HuH-7.5 (cell line): ENCODE measurements at places on chromosomes 5 and 9.

DNA sequence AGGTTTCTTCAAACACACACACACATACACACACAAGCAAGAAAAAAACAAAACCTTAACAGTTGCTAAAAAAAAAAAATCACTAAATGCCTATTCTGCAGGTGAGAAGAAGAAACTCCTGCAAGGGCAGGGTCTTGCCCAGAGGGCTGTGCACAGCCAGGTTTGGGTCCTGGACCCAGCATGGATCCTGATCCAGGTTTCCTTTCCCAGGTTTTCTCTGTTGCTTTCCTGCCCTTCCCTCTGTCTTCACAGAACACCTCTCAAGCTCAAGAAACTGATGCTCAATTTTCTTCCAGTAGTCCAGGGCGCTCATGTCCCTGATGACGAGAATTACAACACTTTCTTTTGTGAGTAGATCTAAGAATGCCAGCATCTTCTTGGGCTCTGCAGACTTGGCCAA is 136.6 kb downstream of the PAX5 start:
- no peak for DNase-seq

DNA sequence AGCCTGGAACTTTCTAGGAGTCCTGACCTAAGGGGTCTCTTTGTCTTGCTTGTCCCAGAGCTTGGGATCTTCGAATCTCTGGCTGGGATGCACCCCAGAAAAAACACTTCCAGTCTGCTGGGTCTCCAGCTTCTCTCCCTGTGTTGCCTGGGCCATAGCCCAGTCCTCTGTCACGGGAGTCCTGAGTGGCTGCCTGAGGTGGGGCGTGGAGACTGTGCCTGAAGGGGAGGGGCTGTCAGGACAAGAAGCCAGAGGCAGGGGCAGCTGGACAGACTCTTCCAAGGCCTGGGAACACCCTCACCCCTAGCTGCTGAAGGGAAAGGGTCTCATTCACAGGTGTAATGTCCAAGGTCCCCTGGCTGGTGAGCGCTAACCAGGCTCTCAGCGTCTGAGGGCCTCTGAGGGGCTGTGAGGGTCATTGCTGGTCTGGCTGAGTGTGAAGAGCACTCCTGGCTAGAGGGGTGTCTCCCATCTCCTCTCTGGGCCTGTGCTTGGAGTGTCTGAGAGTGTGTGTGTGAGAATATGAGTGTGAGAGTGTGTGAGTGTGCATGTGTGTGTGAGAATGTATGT is 20.4 kb upstream of the COL27A1 start:
- no peak for DNase-seq

DNA sequence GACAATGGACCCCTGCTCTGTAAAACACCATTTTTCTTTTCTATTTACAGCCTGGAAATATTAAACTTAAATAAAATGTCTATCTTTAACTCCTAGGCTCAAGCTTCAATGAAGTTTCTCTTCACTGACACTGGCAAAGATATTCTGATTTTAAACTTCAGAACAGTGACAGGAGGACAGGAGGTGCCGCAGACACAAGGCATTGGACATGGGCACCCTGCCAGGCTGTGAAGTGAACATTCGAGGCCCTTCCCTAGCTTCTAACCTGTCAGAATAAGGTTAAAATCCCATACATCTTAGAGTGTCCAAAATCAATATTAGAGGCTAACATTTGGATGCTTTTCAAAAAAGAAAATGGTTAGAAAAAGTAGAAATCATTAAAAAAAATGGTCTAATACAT is 9.2 kb downstream of the SEMA5A start:
- DNase-seq = no peak

DNA sequence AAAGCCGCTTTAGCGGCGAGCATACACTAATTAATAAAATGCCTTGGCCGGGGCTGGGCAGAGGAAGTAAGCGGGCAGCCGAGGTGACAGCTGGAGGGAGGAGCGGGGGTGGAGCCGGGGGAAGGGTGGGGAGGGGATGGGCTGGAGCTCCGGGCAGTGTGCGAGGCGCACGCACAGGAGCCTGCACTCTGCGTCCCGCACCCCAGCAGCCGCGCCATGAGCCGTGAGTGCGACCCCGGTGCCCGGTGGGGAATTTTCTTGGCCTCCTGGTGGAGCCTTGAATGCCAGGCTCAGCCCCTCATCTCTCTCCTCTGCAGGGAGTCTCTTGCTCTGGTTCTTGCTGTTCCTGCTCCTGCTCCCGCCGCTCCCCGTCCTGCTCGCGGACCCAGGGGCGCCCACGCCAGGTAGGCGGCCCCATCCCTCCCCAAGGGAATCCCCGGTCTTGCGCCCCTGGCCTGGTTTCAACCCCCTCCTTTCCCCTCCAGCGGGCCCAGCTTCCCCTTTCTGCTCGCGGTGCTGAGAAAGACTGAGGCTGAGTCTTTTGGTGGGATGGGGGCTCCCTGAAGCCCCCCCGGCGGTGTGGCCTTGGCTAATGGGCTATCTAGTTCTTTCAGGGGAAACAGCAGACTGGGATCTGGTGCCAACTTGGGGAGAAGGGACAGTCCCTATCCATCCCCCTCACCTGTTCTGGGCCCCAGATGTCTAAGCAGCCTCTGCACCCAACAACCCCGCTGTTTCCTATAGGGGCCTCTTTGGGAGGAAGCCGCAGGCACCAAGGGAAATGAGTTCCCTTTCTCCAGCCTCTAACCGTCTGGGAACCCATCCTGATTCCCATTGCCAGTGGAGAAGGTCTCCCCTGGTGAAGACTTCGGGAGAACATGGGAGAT is at the start of gene PTGS1:
PTGS1 (plus strand) TSS at position 156 of the 887 bp plus-strand sequence; CDS start at position 217, 61 bp downstream.
- no peak for DNase-seq
